ENCODE measurements at places on chromosomes 6 and 20.

- no peaks in the 10 kb centered on the region for H3K36me3 ChIP-seq
- no peaks in the 10 kb centered on the region for H3K4me1 ChIP-seq
- no peak for DNase-seq
- H3K27ac ChIP-seq = no peak overlapping the region
These were observed 38.7 kb upstream of the IPCEF1 start for GRCh38 chr6:154395316-154395715.

DNA sequence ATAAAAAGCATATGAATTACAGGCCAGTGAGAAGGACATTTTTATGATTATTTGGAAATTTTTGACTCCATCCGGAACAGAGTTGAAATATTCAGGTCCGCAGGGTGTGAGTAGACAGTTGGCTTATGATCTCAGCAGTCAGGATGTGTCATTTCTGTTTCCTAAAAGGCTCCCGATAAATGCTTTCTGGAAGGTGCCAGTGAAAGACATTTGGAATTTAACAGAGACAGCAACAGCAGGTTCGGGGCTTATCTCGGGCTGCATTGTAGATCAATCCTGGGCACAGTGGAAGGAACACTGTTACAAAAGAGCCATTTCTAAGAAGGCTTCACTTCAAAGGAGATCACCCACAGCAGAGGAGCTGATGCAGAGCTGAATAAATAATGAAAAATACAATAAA, 934.4 kb downstream of the KIF16B start:
- H3K27ac ChIP-seq = no peak overlapping the region
- H3K4me3 ChIP-seq = no peak overlapping the region
- H3K36me3 ChIP-seq = no peaks in the 10 kb centered on the region

GRCh38 chr6:93423542-93423941, 4.2 kb upstream of the EPHA7 start:
- peak; percentile 65 for DNase-seq
- no peak overlapping the region for H3K4me3 ChIP-seq
- no peak overlapping the region for H3K27ac ChIP-seq
- 0 out of 2 replicates have a peak, but pooled peaks cover 7% of the 10 kb centered on the region for H3K27me3 ChIP-seq

DNA sequence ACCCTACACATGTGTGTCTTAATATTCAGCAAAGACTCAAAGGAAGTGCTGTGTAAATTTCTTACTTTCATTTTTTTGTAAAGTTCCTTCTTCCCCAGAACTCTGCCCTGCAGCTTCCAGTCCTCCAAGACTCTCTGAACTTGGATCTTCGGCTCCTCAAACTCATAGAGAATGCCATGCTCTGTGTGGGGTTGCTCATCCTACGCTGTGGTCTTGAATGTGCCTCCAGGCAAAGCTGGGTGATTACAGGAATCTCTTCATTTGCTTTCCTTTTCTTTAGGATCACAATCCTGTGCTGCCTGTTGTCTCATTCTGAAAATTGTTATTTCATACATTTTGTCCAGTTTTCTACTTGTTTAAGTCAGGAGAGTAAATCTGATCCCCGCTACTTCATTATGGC, 14.5 kb upstream of the CDC5L start:
- no peak for DNase-seq
- H3K36me3 ChIP-seq = no peaks in the 10 kb centered on the region
- H3K27me3 ChIP-seq = no peaks in the 10 kb centered on the region
- H3K27ac ChIP-seq = no peak overlapping the region
- H3K4me1 ChIP-seq = peaks cover 6% of the 10 kb centered on the region

DNA sequence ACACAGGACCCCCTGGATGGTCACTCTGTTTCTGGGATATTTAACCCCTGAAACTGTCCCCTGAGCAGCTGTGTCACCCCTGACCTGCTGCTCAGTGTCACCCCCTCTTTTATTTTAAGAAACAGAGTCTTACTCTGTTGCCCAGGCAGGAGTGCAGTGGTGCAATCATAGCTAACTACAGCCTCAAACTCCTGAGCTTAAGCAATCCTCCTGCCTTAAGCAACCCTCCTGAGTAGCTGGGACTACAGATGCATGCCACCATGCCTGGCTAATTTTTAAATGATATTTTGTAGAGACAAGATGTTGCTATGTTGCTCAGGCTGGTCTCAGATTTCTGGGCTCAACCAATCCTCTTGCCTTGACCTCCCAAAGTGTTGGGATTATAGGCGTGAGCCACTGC, 21.5 kb upstream of the GTSF1L start:
- H3K4me3 ChIP-seq = no peak overlapping the region
- H3K27me3 ChIP-seq = no peaks in the 10 kb centered on the region
- no peak for DNase-seq

DNA sequence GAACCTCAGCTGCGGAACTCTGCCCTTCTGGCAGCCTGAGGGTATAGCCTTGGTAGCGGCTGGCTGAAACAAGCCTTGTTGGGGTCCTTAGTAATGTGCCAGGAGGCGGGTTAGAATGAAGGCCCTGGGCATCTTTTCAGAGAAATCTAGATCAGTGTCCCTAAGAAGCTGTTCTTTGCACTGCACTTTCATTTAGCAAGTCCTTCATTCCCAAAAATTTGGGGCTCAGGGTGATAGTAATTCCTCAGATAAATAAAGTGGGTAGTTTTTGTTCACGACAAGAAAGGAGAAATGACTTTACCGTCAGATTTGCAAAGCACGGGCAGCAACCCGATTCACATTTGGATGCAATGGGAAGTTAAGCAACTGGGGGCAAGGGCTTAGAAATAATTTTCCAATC, 3.2 kb downstream of the INSM1 start:
- H3K27me3 ChIP-seq = peaks cover 50% of the 10 kb centered on the region
- no peaks in the 10 kb centered on the region for H3K4me1 ChIP-seq
- no peaks in the 10 kb centered on the region for H3K36me3 ChIP-seq
- H3K4me3 ChIP-seq = no peak overlapping the region
- H3K27ac ChIP-seq = no peak overlapping the region

DNA sequence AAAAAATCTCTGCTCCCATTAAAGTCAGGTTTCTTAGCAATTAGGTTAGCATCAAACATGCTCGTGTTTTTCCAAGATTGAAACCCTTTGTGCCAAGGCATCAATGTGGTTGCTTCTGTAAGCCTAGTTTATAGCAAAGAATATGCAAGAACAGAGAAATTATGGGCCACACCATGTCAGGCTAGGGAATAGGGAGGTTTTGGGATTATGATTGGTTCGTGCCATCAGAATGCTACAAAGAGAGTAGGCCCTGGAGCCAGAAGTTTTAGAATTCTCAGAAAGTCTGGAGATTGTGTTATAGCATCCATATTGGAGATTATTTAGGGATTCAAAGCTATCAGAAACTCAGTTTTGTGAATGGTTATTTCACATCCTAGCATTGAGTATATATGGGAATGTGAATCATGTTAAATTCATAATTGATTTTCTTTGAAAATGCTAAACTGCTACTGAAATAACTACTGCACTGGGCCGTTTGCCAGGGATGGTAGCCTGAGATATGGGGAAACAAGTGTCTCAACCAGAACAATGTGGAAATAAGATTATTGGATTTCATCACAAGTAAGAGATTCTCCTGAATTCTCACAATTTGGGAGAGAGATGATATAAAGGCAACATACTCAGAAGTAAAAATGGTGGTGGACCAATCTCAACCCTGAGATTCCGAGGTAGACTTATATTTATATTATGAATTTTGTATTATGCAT, 45.3 kb downstream of the ZNF292 start:
- no peaks in the 10 kb centered on the region for H3K4me1 ChIP-seq
- H3K27ac ChIP-seq = no peak overlapping the region

GRCh38 chr20:47704746-47705496, 80.4 kb downstream of the SULF2 start:
- no peaks in the 10 kb centered on the region for H3K4me1 ChIP-seq
- H3K27ac ChIP-seq = no peak overlapping the region
- H3K27me3 ChIP-seq = no peaks in the 10 kb centered on the region
- DNase-seq = no peak
- H3K4me3 ChIP-seq = no peak overlapping the region

DNA sequence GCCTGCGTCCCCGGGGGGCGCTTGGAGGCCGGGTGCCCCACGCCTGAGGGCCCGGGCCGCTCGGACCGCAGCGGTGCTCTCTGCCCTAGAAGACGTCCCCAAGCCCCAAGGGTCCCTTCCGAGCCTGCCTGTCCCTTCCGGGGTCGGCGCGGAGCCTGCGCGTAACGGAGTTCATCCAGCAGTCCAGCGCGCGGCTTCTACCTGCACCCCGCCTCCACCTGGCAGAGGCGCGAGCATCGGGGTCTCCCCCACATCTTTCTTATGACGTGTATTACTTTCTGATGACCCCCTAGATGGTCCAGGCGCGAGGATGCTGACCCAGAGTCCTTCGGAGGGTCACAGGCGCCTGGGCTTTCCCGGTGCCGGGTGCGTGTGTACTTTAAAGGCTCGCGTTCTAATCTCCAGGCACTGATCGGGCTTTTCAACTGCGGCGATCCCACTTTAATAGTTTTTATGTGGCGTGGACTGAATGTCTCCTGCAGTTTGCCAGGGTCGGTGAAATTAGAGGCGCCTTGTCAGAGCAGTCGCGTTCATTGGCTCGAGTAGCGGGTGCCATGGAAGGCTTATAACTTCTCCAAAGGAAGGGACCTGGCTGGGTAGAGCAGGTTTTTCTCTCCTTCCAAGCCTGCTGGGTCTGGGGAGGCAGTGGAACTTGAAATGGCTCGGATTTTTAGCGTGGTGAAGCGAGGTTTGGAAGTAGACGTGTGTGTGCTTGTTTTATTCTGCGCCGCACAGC, 912 bp downstream of the EYA4 start:
- H3K4me3 ChIP-seq = peak overlapping the region; percentile 74
- peak overlapping the region; percentile 51 for H3K27ac ChIP-seq
- no peaks in the 10 kb centered on the region for H3K36me3 ChIP-seq

DNA sequence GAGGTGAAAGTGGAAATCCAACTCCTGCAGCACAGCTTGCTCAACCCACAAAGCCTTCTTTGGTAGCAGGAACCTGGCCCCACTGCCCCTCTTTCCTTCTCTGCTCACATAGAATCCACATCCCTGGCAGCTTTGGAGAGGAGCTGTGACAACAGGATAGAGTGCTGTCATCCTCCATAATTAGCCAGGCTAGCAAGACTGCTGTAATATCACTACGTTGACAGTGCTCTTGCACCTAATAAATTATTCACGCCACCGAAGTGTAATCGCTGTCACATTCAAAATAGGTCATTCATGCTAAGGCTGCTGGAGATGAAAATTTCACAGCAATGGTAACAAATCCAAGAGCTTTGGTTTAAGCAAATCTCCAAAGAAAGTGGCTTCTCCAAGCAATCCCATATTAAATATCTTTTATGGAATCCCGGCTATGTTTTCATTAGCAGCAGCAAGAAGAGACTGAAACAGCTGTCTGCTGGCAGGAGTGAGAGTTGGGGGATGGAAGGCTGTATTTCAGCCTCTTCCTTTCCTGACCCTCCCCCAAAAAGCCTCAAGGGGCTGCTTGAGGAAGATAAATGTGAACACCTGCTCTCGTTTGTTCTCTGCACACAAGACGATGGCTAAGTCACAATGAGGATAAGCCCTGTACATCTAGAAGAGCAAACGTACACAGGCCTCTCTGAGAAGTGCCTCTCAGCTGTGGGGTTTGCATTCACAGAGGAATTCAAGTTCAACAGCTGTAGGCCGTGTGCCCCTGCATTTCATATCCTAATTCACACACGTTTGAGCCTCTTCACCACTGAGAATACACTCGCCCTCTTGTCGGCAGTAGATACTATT, 16.5 kb downstream of the RIPOR2 start:
- DNase-seq = no peak
- no peaks in the 10 kb centered on the region for H3K36me3 ChIP-seq
- H3K27ac ChIP-seq = no peak overlapping the region
- H3K4me3 ChIP-seq = no peak overlapping the region

DNA sequence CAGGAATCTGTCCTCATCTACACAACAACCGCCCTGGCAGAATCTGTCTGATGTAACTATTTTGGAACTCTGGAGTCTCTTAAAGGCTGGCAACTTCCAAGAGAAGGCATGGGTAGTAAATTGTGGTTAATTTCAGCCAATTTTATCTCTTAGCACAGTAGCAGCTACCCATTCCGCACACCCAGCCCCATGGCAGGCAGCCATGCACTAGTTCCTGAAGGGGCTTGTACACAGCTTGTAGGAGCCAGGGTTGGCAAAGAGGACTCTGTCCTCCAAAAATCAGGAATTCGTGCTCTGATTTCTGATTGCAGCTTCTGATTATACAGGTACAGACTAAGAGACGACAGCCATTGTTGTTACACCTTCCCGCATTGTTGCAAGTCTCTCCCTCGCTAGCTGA, 155.9 kb downstream of the RNF144B start:
- H3K27ac ChIP-seq = no peak overlapping the region
- DNase-seq = no peak
- H3K4me1 ChIP-seq = peaks cover 22% of the 10 kb centered on the region
- H3K36me3 ChIP-seq = no peaks in the 10 kb centered on the region

- DNase-seq = no peak
- no peak overlapping the region for H3K27ac ChIP-seq
- H3K36me3 ChIP-seq = peaks cover 9% of the 10 kb centered on the region
- H3K4me3 ChIP-seq = 0 out of 2 replicates have a peak overlapping the region, but pooled peaks have one; percentile 3
- H3K4me1 ChIP-seq = peaks cover 31% of the 10 kb centered on the region
These were observed 3.3 kb downstream of the ATP5F1E start for GRCh38 chr20:59028812-59029211.

DNA sequence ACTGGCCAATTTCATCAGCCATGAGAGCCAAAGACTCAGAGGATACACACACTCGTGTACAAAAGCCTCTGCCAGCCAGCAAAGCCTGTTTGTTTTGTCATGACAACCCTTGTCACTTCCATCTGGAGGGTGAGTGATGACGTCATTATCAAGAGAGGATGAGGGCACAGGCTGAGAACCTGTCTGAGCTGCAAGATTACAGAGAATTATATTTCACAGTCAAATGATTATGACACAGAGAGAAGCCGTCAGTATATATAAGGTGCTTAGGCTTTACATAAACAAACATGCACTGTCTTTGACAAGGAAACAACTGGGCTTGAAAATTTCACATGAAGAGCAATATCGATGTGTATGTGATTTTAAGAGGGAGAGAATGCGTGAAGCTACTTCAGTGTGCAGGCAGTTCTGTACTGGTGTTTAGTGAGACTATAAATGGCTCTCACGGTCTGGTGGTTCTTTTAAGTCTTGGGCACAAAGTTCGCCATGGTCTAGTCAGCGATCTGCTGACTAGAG, 36.5 kb upstream of the BCLAF1 start:
- H3K4me3 ChIP-seq = no peak overlapping the region
- H3K4me1 ChIP-seq = no peaks in the 10 kb centered on the region
- H3K27me3 ChIP-seq = no peaks in the 10 kb centered on the region
- H3K27ac ChIP-seq = no peak overlapping the region

GRCh38 chr20:25282034-25282781, 34.3 kb downstream of the PYGB start:
- H3K27me3 ChIP-seq = no peaks in the 10 kb centered on the region
- peak overlapping the region; percentile 93 for H3K27ac ChIP-seq
- H3K36me3 ChIP-seq = no peaks in the 10 kb centered on the region
- DNase-seq = peak; percentile 60

DNA sequence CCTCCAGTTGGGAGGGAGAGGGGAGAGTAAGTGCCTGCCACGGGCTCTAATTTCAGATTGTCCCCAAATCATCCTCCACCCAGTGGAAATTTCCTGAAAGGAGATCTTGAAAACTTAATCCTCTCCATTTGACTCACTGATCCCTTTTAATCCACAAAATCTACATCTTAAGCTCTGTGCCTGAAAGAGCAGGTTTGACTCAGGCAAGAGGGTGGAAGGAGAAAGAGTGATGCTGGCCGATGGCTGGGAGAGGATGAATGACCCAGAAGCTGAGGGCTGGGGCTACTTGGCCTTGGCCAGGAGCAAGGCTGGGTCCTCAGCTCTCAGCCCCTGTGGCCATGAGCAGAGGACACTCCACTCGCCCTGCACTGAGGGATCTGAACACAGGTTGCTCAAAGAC, 8.1 kb downstream of the BPIFA2 start:
- H3K27ac ChIP-seq = no peak overlapping the region

- no peaks in the 10 kb centered on the region for H3K36me3 ChIP-seq
- no peak overlapping the region for H3K4me3 ChIP-seq
- no peaks in the 10 kb centered on the region for H3K4me1 ChIP-seq
- no peak overlapping the region for H3K27ac ChIP-seq
These were observed 521.4 kb upstream of the JAG1 start for GRCh38 chr20:11195169-11195568.
